ENCODE measurements at places on chromosomes 1 and 21. TPM values are rescaled to one million over a fixed set of nuclear protein-coding genes. Genes with fewer than 3 reads are reported as not detected.

- H3K27me3 ChIP-seq, result no peaks in the 10 kb centered on the region
- H3K27ac ChIP-seq, result no peak overlapping the region
- no peak for DNase-seq
- no peaks in the 10 kb centered on the region for H3K36me3 ChIP-seq
Measured at GRCh38 chr21:25487046-25487594, 120.2 kb downstream of the MRPL39 start.

- no peak overlapping the region for H3K27ac ChIP-seq
- H3K36me3 ChIP-seq, result no peaks in the 10 kb centered on the region
- no peak for DNase-seq
Measured at GRCh38 chr1:183694066-183694465, 41.0 kb upstream of the APOBEC4 start.

DNA sequence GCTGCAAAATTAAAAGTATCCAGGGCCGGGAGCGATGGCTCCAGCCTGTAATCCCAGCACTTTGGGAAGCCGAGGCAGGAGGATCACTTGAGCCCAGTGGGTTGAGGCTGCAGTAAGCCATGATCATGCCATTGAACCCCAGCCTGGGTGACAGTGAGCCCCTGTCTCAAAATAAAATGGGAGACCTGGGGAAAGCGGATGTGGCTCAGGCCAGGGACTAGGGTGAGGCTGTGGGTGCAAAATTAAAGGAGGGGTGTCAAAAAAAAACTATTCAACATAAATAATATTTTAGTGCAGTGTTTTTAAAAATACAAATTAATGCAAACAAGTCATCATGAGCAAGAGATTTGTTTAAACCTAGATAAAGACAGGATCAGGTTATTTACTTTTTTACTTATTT, 100.1 kb upstream of the SLC45A1 start:
- H3K4me3 ChIP-seq, result peak overlapping the region; percentile 57
- peak overlapping the region; percentile 26 for H3K27ac ChIP-seq
- no peaks in the 10 kb centered on the region for H3K36me3 ChIP-seq
- no peaks in the 10 kb centered on the region for H3K27me3 ChIP-seq

The KCNQ4 gene
- total RNA-seq, result 1.0 TPM

The FAM163A gene
- not detected for total RNA-seq

DNA sequence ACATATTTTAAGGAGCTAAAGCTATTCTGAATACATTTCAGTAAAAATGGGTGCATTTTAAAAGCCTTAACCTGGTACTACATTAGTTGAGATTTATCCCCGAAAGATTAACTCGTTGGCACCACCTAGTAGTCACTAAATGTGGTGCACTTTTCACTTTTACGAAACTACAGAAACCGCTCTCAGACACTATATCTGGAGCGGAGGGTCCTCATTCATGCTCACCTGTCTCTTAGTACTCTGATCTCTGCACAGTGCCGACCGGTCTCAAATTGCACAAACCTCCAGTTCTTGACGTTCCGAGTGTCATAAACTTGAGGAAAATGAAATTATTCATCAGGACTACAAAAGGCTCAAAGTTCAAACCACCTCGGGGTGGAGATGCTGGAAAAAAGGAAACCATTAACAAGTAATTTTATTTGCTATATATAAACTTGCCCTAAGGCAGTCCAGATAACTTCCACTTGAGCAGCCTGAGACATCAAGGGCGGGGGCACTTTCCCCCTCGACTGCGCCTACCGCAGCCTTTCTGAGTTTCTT, 722 bp downstream of the LZIC start:
- DNase-seq, result no peak
- peak overlapping the region; percentile 68 for H3K4me3 ChIP-seq
- H3K4me1 ChIP-seq, result peaks cover 22% of the 10 kb centered on the region
- no peaks in the 10 kb centered on the region for H3K36me3 ChIP-seq
- no peaks in the 10 kb centered on the region for H3K27me3 ChIP-seq

The RAB3B gene
- total RNA-seq, result 0.04 TPM

GRCh38 chr1:111131693-111132092, 8.2 kb downstream of the DRAM2 start:
- peaks cover 31% of the 10 kb centered on the region for H3K36me3 ChIP-seq
- H3K4me3 ChIP-seq, result no peak overlapping the region
- no peaks in the 10 kb centered on the region for H3K27me3 ChIP-seq
- no peak for DNase-seq
- H3K4me1 ChIP-seq, result no peaks in the 10 kb centered on the region

The AMPD1 gene
- total RNA-seq, result not detected

The PTPN7 gene
- 0.63 TPM for total RNA-seq

The OR6K3 gene
- not detected for total RNA-seq
